ENCODE measurements at places on chromosomes 12 and 14.

GRCh38 chr12:113808095-113808951 lies 157.8 kb downstream of the RBM19 start:
- no peak for DNase-seq

- no peak for DNase-seq
These were observed 70.3 kb downstream of the RIMBP2 start for GRCh38 chr12:130645751-130646150.

DNA sequence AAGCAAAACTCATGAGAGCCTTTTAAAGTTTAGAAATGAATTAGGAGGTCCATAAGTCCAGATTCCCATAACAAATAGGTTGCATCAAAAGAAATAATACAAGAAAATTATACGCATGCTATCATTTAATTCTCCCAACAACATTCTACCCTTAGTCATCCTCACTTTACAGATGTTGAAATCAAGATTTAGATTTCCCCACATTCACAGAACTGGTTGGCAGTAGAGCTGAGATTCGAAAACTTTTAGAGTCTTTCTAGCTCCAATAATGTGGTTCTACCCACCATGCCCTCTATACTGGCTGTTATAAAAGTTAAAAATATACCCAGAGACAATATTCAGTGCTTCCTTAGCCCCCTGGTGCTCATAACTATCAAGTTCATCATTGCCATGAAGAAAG lies 56.6 kb upstream of the METAP2 start:
- no peak for DNase-seq

DNA sequence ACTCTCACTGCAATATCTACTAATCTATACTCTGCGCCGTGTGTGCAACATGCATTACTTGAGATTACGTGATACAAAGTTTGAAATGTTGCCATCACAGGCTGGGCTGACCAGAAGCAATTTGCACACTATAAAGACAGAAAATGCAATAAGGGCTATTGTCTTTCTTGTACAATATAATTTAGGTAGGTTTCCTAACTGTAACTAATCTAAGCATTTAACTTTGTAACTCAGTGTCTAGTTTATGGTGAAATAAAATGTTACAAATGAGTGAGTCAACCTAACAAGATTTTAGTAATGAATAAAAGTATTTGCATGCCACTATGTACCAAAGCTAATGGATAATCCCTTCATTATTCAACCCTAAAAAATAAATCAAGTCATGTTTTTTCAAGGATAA lies 57.8 kb downstream of the LRP6 start:
- no peak for DNase-seq

DNA sequence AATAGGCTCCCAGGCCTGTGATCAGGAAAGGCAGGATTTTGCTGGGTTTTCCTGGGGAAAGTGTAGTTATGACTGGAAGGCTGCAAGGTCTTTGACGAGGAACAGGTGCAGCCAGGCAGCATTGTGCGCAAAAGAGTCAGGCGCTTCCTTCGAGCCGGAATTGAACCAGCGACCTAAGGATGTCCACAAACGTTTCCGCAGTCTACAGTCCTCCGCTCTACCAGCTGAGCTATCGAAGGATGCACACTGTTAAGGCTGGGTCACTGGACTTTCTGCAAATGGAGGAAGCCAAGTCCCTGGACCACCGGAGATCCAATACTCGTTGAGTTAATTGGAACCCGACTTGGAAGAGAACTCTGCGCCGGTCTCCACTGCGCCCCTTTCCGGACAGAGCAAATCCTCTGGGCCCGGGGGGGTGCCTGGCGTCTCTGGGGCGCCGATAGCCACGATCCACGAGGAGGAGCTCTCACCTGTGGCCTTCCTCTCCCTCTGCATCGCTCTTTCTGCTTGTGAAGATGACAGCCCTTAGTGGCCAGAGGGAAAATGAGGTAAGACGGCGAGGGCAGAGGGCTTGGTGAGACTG lies 18.4 kb upstream of the OR6S1 start:
- no peak for DNase-seq

DNA sequence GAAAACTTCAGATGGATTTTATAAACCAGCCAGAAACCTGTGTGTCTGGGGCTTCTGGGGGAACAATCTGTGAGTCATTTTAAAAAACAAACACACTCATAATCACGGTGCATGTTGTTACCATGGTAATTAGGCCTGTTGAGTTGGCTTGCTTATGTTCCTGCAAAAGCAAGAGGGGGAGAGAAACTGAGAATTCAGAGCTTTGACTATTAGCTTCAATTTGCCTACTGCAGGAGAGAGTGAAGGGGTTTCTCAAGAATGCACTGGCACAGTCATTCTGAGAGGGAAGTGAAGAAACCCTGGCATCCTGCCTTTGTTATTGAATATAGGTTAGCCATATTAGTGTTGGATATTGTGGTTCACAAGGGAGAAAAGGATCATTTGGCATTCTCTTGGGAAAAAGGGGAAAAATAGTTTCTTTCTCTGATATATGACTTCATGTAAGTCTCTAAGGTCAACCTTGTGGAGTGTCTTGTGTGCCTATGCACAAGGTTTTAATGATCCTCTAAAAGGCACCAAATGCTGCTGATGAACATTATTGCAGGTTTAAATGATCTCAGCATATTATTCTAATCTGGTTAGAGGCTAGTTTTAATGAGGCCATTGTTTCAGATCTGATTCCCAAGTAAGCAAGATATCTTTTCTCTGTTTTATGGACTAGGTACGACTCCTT lies 12.9 kb downstream of the GNG2 start:
- no peak for DNase-seq

- DNase-seq, result peak; percentile 53
These were observed 13.0 kb downstream of the PLEKHG6 start for GRCh38 chr12:6323340-6323994.

GRCh38 chr12:46483572-46484395 lies 111.2 kb upstream of the SLC38A2 start:
- DNase-seq, result no peak

GRCh38 chr14:36835128-36835527 lies 173.5 kb downstream of the PAX9 start:
- DNase-seq, result no peak

GRCh38 chr12:44616402-44616801 lies 259.7 kb downstream of the NELL2 start:
- no peak for DNase-seq

- no peak for DNase-seq
These were observed 49.5 kb upstream of the RTRAF start for GRCh38 chr14:51939755-51940301.

- DNase-seq, result peak; percentile 67
These were observed 932.3 kb downstream of the DIO2 start for GRCh38 chr14:79278798-79279644.

DNA sequence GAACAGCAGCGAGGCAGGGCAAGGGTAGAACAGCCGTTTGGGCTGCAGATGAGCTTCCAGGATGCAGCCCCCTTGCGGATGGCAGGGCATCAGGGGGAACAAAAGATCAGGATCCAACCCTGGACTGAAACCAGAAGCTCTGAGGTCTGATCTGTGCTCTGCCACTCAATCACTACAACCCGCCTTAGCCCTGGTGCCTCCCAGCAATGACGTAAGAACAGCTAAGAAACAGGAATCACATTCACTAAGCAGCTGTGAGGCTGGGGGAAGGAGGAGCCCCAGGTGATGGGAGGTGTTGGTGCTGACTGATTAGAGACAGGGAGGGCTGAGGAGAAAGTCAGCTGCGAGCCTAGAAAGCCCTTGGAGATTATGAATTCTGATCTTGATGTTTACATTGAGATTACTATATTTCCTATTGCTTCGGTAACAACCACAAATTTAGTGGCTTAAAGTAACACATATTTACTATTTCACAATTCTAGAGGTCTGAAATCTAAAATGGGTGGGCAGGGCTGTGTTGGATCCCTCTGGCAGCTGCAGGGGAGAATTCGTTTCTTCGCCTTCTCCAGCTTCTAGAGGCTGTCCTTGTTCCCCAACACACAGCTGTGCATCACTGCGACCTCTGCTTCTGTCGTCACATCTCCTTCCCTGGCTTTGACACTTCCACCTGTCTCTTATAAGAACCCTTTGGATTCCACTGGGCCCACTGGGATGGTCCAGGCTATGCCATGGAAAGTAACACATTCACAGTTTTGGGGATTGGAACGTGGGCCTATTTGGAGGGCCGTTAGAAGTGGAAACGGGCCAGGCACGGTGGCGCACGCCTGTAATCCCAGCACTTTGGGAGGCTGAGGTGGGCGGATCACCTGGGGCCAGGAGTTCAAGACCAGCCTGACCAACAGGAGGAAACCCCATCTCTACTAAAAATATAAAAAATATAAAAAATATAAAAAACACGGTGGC lies 6.1 kb upstream of the CD9 start:
- DNase-seq, result no peak

DNA sequence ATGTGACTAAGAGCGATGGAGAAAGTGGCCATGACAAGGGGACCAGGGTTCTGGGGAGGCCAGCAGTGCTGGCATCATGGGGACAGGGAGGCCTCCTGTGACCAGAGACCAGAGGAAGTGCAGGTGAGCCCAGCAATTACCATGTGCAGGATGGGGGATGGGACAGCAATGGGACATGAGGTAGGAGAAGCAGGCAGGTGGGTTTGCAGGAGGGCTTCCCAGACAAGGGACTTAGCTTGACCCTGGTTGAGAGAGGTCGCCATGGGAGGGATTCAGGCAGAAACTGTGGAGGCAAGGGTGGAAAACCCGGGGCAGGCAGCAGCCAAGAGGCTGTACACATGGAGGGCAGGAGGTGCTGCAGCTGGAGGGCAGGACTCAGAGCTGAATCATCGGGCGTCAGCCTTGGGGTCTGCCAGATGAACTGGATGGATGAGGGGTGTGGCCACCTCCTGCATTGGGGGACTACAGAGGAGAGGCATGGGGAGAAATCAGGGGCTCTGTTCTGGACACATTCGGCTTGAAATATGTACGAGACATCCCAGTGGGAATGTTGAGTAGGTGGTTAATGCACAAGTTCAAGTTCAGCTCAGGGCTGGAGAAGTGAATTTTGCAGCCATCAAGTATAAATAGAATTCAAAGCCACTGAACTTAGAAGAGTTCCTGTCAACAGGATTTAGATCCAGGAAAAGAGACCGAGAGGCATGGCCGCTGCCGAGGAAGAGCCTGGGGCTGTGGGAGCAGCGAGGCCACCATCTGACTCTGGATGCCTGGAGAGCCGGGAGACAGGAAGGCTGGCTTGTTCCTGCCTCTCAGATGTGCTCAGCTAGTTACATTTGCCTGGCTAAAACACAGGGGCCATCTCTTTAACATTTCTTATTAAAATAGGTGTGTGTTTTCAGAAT lies 36.6 kb downstream of the SFSWAP start:
- no peak for DNase-seq

DNA sequence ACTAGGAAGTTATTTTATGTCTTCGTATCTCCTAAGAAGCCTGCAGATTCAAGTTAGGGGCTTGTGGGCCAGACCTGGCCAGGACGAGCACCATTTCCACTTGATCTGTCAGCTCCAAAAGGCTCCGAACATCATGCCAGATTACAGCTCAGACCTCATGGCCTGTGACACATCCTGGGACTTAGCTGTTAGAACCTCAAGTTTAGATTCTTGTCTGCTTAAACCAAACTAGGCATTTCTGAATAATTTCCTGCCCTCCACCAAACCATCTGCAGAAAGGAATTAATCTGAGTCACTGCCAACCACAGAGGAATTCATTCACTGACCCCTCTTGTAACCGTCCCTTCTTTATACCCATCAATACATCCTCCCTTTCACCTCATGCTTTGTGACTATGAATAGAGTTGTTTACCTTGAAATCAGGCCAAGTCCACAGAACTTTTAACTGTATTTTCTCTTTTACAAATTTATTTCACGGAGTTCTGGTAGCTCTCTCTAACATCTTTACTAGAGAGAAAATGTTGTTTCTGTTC lies 120.3 kb downstream of the FBXL14 start:
- no peak for DNase-seq

DNA sequence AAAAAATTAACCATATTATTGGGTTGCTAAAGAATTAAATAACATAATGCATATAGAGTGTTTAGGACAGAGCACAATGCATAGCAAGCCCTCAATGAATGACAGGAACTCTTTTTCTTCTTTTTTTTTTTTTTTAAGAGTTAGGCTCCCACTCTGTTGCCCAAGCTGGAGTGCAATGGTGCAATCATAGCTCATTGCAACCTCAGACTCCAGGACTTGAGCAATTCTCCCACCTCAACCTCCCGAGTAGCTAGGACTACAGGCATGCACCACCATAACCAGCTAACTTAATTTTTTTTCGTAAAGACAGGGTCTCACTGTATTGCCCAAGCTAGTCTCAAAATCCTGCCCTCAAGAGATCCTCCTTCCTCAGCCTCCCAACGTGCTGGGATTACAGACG lies 20.5 kb upstream of the MTERF2 start:
- DNase-seq, result no peak

DNA sequence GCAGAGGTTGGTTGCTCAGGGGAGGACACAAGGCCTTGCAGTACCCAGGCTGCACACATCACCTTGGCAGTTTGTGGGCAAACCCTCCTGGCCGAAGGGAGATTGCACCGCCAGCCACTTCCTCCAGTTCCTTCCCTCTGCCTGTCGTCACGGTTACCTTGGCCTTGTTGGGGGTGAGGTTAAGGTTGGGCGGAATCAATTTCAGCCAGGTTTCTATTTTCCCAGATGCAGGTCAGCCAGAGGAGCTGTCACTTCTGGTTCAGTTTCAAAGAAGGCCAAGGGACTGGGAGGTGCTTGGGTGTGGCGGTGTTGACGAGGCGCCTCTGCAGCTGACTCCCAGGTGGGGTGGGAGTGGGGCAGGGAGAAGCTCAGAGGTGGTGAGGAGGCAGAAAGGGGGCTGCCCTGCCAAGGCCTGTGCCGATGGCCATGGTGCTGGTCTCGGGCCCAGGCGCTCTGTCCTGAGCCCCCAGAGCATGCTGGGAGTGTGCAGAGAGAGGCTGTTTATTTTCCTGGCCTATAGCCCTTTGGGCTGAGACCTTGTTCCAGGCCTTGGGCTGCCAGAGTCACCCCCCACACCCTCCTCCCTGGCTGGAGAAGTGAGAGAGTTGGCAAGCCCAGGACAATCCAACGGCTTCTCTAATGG lies 31.4 kb downstream of the JDP2 start:
- peak; percentile 73 for DNase-seq

DNA sequence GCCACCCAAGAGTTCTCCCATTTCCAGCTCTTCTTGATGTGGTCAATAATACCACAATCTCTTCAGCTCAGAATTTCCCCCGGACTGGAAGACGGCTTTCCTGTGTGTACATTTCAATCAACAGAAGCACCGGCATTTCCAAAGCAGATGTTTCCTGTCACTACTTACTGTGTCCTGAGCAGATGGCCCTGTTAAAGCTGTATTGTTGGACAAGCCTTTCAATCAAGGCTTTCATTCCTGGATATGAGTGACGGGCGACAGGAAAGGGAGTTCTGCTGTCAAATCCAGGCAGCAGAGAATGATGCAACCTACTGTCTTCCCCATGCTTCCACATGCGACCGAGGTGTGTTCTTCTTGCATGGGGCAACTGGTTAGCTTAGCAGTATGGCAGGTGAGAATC lies 76.4 kb upstream of the CCDC60 start:
- no peak for DNase-seq

DNA sequence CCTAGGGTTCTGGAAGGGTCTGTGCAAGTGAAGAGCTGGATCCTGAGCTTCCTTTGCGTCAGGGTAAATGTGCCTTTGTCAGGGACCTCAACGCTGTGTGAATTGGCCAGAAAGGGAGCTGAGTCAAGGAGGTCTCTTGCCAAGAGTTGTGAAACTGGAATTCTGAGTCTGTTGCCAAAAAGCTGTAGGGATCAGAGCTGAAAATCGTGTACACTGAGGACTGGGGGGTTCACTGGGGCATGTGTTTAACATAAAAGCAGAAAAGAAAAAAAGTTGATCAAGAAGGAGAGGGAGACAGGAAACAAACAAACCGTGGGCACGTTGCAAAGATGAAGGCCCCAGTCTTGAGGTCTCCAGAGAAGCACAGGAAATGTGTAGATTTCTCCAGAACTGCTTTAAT lies 1081.5 kb downstream of the VRK1 start:
- DNase-seq, result no peak
